ENCODE measurements at places on chromosomes 6 and 20.

DNA sequence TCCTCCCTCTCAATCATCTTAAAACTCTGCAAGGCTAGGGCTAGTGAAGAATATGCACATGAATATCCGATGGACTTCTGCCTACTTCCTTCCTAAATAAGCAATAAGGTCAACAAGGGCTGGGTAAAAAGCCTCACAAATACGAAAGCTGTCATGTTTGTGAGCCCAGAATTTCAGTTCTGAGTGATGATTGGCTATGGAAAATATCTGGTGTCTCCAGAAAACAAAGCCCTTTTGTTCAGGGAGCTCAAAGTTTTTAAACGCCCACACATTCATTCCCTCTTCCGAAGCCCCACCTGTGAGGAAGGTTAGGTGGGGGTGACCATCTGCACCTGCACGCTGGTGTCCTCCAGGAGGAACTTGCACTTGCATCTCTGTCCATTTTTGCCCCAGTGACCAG, 126.9 kb upstream of the ARMC2 start:
- no peak for DNase-seq

DNA sequence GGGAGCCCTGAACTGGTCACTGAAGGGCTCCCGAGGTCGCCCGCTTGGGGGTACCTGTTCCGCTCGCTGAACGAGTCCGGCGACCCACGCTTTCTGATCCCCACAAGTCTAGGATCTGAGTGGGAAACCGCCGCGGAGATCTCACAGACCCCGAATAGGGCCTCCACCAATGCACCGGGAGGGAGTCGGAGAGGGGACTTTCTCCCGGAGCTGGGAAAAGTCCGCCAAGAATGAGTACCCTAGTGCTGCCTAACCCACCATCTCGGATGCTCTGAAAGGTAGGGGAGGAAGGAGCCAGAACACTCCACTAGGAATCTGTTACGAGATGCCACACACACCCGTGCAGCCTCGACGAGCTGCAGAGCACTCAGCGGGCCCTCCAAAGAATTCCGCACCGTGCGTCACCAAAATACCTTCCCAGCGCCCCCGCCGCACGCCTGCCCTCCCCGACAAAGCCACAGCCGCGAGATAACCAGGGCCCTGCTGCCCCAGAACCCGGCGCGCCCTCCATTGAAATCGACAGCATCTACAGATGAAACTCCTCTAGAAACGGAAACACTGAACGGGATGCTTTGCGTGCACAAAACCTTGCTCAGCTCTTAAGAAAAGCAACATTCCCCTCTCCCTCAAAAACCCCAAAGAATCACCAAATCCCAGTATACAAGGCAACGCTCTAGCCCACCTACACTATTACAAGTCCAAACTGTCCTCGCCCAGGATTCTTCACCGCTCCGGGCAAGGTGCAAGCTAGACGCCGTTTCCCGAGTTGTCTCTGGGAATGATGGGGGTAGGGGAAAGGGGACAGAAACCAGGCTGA, 686 bp downstream of the COL12A1 start:
- peak; percentile 61 for DNase-seq

GRCh38 chr6:166775923-166776220, 148.8 kb upstream of the RPS6KA2 start:
- DNase-seq = no peak

- DNase-seq = no peak
Observed at GRCh38 chr20:819680-820322, 13.7 kb upstream of the FAM110A start.

GRCh38 chr6:146422789-146423375, 120.8 kb upstream of the RAB32 start:
- DNase-seq = no peak

GRCh38 chr6:132484680-132485018, 28.3 kb downstream of the STX7 start:
- no peak for DNase-seq

DNA sequence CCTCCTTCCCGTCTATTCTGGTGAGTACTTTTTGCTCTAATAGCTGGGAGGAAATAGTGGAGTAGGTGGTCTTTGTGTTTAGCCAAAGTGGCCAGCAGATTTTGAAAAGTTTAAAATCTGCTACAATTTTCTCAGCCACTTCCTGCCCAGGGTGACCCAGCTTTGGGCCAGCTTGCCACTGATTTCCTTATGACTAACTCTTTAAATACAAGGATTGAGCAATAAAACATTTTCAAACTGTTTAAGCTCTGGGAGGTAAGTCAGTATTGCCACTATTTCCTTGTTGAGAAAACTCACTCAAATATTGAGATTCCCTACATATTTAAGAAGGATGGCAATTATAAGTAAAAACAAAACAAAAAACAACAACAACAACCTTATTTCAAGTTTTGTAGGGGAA, 54.5 kb downstream of the TRMT11 start:
- DNase-seq = peak; percentile 30

DNA sequence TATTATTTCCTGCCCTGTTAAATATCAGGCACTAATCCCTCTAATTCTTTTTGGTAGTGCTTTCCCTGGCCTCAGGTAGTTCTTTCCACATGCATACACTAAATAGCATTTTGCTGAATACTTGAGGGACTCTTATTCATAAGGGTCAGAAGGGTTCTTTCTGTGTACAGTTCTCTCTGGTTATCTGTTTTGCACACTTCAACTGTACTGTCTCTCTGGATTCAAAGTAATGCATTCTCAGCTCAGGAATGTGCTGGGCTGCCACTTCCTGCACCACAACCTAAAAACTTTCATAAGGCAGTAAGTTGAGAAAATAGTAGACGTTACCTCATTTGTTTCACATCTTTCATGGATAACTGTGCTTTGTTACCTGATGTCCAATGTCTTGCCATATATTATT, 32.1 kb downstream of the C6orf141 start:
- no peak for DNase-seq

DNA sequence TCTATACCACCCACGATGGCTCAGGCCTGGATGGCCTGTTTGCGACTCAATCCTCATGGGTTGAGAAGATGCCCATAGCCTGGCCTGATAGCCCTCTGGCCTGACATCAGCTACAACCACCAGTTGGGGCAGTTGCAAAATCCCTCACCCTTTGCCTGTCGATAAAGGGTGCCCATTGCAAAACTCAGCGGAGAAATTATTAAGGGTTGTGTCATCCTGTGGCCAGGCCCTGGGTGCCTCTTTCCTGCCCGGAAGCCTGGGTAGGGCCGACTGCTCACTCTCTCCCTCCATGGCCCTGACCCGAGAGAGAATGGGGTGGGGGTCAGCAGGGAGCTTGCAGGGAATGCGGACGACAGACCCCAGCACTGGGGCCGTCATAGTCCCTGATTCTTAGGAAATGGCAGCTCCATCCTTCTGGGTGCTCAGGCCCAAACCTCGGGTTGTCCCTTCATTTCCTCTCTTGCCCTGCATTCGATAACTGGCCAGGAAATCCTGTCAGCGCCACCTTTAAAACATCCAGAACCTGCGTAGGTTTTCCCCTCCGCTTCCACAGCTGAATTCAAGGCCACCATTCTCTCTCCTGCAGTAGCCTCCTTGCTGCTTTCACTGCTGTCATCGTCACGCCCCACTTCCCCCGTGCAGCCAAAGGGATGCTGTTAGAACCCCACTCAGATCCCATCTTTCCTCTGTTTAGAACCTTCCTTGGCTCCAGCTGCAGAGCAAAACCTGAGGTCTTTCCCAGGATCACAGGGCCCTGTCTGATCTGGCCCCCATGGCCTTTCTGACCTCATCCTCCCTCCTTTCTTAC, 31.1 kb downstream of the CEBPB start:
- no peak for DNase-seq

DNA sequence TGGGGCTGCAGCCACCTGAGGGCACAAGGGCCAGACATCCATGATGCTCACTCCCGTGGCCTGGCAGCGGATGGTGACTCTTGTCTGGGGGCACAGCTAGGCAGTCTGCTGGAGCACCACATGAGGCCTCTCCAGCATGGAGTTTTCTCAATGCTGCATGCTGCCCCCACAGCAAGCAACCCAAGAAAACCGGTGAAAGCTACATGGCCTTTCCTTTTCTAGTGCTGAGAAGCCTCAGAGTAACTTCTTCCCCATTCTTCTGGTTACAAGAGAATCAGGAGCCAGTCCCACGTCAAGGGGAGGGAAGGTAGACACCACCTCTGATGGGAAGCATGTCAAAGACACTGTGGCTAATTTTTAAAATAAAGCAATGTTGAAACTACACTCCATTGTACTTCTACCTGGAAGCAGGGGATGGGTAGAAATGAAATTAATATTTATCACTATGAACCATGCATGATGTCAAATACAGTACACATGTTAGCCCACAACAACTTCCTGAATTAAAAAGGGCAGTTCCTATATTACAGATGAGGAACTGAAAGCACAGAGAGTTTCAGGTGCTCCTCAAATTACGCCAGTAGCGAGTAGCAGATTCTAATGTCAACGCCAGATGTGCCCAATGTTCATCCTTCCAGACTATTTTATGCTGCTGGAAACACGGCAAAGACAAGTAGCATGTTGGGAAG, 101.5 kb downstream of the LAMP5 start:
- no peak for DNase-seq

DNA sequence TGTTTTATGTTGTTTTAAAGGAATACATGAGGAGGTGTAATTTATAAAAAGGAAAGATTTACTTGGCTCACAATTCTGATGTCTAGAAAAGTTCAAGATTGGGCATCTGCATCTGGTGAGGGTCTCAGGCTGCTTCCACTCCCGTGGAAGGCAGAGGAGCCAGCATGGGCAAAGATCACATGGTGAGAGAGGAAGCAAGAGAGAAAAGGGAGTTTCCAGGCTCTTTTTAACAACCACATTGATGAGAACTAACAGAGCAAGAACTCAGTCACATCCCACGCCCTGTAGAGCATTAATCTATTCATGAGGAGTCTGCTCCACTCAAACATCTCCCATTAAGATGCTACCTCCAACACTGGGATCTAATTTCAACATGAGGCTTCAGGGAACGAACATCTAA, 1666.3 kb downstream of the HACE1 start:
- no peak for DNase-seq

GRCh38 chr6:19298421-19298820, 538.7 kb upstream of the ID4 start:
- DNase-seq = no peak

All from amniotic stem cell (primary cell).